Astrocyte (in vitro differentiated cells and primary cell): ENCODE measurements at places on chromosomes 4 and X. TPM values are rescaled to one million over a fixed set of nuclear protein-coding genes. Genes with fewer than 3 reads are reported as not detected.

ENAM gene
- total RNA-seq = 0.11 and 0.38 TPM in 2 replicates

DNA sequence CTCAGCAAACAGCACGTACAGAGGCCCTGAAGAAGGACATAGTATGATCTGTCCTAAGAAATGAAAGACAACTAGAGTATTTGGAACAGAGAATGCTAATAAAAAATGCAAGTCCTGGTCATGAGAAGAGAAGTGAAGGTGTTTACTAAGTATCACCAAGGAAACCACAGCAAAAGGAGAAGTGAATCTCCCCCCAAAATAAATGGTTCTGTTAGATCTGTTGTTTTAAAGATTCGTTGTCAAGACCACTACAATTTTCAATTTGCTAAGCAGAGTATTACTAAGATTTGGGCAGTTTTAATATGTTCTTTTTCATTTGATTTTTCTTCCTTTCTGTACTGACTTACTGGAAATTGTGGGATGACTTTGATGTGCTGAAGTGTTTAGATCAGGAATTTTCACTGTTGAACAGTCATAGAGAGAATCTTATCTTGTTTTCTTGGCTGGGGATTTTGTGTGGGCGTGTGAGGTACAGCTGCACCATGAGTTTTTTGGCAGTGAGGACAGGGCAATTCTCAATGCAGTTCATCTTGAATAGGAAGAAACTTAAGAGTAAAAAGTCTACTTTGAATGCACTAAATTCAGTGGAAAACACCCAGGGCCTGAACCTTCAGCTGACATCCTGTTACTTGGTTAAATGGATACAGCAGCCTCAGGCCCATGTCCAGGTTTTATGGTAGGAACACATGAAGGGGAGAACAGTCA, 132.2 kb downstream of the STIM2 start:
- DNase-seq = peak; percentile 94

NSG1 gene
- total RNA-seq = 6.7 and 10.6 TPM in 2 replicates

- no peak for DNase-seq
These were observed 3.9 kb downstream of the TMEM33 start for GRCh38 chr4:41939016-41939626.

- no peak for DNase-seq
These were observed 84.7 kb downstream of the DCTD start for GRCh38 chr4:182832352-182833120.

DNA sequence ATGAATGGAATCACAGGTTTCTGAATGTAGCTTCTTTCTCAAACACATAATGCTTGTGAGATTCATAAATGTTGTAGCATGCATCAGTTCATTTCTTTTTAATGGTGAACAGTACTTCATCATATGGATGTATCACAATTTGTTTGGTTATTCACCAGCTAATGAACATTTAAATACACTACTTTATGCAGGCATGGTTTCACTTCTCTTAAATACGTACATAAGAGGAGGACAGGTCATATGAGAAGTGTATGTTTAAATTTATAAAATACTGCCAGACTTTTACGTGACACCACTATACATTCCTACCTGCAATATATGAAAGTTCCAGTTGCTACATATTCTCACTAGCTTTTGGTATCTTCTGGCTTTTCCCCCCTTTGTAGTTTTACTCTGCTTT, 65.4 kb downstream of the ANKRD17 start:
- DNase-seq = no peak

DNA sequence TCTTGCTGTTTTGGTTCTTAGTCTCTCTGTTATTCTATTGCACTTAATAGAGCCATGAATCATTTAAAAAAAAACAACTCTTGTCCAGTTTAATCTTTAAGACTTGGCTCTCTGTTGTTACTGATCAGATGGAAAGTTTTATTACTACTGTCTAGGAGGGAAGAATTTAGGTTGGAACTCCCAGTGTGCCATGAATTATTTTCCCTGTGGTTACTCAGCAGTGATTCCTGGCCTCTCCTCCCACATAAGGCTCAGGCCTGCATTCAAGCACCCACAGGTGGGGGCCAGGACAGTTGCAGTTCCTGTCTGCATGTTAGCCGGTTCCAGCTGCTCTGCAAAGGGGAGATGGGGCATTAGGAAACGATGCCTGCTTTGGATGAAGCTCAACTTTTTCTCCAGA, 29.8 kb upstream of the ESX1 start:
- peak; percentile 69 for DNase-seq

FAM236D gene
- not detected in 2 replicates for total RNA-seq

PNMA3 gene
- total RNA-seq = 0.82 and 0.93 TPM in 2 replicates

DNA sequence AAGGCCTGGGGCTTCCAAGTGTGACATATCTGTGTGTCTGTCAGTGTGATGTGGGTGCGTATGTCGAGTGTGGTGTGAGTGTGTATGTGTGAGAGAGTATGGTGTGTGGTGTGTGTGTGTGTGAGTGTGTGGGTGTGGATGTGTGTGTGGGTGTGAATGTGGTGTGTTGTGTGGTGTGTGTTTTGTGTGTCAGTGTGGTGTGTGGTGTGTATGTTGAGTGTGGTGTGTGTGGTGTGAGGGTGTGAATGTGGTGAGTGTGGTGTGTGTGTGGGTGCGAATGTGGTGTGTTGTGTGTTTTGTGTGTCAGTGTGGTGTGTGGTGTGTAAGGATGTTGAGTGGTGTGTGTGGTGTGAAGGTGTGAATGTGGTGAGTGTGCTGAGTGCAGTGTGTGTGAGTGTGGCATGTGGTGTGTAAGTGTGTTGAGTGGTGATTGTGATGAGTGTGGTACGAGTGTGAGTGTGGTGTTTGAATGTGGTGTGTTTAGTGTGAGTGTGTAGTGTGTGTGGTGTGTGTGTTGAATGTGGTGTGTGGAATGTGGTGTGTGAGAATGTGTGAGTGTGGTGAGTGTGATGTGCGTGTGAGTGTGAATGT, 61.6 kb upstream of the SORCS2 start:
- no peak for DNase-seq

- DNase-seq = no peak
These were observed 105.0 kb upstream of the AFAP1 start for GRCh38 chr4:8044699-8045098.

TFE3 gene
- total RNA-seq = 46.5 and 53.4 TPM in 2 replicates

DNA sequence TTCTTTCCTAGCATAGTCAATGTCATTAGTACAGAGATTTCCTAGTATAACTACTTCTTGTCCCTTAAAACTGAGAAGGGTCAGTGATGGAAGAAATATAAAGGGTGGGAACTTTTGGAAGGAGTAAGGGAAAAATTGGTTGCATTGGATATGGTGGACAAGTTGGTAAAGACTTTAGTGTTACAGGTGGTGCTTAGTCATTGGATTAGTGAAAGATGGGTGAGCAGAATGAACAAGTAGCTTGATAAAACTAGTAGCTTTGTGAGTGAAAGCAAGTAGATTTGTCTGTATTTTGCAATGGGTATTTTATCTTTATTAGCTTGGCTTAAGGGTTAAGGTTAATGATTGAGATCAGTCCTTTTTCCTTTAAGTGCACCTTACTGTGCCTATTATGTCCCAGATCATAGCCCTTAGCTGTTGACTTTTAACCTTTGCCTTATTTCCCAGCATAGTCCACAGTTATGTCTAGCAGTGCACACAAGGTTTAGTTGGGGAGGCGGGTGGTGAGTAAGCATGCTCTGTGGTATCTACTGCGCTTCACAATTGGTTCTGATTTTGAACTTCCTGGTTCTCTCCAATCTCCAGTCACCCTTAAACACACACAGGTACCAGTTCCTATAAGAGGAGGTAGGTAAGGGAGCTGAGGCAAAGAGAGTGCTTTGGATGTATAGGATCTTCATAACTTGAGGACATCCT, 9.5 kb downstream of the WDR44 start:
- peak; percentile 25 for DNase-seq

DNA sequence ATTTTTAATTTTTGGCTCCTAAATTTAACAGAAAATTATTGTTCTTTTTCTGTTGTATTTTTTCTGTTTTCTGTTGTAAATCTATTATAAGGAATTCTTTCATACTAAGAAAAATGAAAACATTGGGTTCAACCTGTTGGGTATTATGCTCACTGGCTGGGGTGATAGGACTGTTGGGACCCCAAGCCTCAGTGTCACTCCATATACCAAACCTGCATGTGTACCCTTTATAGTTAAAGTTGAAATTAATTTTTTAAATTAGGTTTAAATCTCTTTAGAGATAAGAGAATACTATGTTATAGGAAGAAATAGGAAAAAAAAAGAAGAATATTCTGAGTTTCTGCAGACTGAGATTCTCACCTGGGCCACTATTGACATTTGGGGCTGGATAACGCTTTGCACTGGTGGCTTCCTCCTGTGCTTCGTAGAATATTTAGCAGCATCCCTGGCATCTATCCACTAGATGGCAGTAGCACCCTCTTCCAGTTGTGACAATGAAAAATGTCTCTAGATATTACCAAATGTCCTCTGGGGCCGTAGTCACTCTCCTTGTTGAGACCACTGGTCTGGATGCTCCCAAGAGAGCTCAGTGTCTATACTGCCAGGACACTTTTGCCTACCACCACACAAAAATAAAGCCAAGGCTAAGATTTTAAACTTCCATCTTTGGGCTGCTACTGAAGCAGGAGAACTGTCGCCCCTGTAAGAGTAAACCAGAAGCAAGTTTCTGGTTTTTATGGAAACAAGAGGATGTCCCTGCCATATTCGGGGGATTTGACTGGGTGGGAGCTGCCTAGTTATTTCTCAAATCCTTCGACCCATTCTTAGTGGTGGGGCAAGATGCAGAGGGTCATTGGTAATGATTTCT, 22.4 kb upstream of the CLTRN start:
- DNase-seq = peak; percentile 18
